ENCODE measurements at places on chromosomes 3 and 15.

DNA sequence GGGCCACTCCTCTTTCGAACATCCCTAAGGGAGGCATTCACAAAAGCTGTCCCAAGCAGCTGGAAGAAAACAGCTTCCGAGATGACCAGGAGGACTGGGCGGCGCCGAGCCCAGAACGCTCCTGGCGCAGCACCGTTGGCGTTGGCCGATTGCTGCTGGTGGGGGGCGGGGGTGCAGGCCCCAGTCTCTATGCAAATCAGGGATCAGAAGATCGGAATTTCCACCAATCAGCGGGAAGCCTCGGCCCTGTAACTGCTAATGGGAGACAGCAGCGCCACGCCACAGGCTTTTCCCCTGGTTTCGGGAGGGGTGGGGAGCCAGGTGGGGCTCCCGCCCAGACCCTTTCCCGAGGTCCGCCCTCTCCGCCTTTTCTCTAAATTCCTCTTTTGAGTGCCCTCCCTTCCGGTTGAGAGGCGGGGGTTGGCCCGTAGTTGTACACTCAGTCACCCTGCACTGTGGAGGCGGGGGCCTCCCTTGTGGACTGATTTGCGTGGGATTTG is 27.0 kb downstream of the HMCES start:
- peak; percentile 29 for DNase-seq

GRCh38 chr3:197298945-197299854 is 788 bp upstream of the DLG1 start:
- no peak for DNase-seq

GRCh38 chr15:22980189-22981050 is at the start of gene CYFIP1:
TSS of gene CYFIP1 (minus strand) at chr15:22980368. CDS start at chr15:22947285, 33,083 bp downstream.
- DNase-seq, result no peak

- DNase-seq, result no peak
Observed at GRCh38 chr3:52153389-52154096, 680 bp downstream of the POC1A start.

GRCh38 chr3:49501842-49502241 is 31.8 kb downstream of the DAG1 start:
- no peak for DNase-seq

- DNase-seq, result no peak
Observed at GRCh38 chr3:45904931-45905330, 18.6 kb downstream of the CCR9 start.

DNA sequence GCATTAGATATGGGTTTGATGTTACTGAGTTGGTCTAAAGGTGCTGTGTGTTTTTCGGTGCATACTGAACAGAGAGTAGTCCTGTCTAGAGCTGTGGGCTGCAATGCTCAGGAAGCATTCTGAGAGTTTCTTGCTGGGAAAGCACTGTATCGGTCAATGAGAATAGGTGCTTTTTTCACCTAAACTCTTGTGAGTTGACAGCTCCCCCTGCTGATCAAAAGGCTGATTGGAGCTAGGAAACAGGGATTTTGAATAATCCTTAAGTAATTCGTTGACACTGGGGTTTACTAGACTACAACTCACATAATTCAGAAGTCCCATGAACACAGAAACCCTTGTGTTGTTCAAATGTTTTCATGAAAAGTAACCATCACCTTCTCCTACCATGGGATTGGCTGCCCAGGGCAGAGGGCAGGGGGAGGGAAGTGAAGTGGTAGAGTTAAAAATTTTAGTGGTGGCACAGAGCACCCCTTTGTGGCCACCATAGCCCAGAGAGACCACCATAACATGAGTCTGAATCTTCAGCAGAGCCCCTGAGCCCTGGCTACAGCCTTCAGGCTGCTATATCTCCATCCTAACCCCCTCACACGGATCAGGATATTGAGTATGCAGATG is 13.0 kb upstream of the MANF start:
- DNase-seq, result peak; percentile 41

- peak; percentile 54 for DNase-seq
Observed at GRCh38 chr3:44235604-44236484, 5.8 kb upstream of the TOPAZ1 start.

DNA sequence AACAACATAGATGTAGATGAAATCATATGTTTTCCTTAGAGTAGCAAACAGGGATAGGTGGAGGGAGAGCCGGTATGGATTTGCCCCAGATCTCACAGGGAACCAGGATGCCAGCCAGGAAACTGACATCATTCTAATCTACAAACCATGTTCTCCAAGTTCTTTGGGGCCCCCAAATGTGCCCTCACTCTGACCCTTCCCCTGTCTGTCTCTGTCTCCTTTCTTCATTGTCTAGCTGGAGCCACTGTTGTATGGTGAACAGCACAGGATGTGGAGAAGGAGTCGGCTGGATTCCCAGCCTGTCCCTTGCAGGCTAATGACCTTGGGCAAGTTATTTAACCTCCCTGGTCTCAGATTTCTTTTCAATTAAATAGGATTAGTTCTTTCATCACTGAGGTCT is 962 bp downstream of the ATP13A5 start:
- no peak for DNase-seq

DNA sequence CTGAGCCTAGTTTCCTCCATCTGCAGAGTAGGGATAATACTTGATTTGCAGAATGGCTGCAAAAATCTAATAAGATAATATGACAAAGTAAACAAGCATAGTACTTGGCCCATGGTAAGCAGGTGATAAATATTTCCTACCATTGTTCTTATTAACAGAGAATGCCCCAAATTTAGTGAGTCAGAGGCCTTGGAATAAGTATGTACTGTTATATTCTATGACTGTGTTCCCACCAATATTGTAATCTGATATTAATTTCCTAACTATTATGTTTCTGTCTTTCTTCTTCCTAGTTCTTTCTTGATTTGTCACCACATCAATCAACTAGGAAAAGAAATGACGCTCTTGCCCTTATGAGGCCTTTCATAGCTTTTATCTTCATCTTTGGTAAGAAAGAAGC is 178.4 kb upstream of the SLC2A2 start:
- no peak for DNase-seq

GRCh38 chr15:57432141-57432741 is 55.9 kb downstream of the CGNL1 start:
- DNase-seq, result no peak

DNA sequence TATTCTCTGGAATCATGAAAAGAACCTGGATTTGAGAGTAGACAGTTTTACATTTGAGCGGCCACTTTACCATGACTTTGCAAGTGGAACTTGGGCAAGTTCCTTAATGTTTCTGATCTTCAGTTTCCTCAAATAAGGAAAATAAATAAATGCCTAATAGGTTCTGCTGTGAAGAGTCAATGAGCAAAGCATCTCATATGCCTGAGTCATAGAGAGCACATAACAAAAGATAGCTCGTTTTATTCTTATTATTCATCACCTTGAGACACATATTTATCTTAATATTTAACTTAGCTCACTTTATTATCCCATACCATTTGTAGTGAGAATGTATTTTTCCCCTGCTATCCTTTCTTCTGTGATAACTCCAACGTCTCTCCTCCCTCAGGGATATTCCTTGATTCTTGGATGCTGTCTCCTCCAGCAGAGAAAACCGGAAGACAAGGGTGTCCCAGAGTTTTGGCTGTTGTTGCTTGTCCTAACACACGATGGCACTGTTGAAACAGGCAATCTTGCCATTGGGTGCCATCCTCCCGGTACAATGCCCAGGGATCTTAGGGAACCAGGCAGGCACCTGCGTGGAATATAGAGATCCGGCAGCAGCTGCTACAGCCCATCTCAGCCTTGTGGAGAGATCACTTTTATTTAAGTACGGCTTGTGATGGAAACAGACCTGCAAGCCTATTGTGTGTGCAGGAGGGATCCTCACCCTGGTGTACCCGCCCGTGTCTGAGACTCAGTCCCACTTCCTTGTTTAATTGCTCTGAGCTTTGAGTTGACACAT is 33.3 kb upstream of the VPS33B start:
- DNase-seq, result peak; percentile 9

DNA sequence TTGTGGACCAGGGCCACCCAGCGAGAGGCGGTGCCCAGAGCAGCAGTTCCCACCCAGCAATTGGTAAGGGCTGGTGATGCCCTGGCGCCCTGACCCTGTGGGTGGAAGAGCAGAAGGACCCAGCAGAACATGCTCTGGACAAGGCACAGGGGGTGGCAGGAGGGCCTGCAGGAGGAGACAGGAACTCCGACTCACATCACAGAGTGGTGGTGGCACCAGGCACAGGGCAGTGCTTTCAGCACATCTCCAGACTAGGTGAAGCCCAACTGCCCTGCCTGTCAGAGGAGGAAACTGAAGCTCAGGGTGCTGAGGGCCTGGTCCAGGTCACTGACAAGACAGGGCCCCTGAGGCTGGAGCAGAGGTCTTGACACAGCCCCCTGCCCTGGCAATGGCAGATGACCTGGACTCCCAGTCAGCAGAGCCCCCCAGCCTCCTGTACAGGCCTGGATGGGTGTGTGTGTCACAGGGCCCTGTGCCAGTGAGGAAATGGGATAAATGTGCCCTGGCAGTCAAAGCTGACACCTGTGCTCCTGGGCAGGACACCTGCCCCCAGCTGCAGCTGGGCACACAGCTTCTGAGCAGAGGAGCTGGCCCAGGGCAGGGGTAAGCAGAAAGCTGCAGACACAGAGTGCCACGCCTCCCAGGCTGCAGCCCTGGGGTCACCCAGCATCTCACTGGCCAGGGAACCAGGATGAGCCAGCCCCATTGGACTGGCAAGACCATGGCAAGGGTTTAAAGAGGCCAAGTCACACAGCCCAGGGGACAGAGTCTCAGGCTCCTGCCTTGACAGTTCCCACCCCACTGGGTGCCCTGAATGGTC is 11.4 kb downstream of the KLF15 start:
- no peak for DNase-seq

GRCh38 chr15:63227689-63228088 is 38.3 kb downstream of the RAB8B start:
- DNase-seq, result no peak

DNA sequence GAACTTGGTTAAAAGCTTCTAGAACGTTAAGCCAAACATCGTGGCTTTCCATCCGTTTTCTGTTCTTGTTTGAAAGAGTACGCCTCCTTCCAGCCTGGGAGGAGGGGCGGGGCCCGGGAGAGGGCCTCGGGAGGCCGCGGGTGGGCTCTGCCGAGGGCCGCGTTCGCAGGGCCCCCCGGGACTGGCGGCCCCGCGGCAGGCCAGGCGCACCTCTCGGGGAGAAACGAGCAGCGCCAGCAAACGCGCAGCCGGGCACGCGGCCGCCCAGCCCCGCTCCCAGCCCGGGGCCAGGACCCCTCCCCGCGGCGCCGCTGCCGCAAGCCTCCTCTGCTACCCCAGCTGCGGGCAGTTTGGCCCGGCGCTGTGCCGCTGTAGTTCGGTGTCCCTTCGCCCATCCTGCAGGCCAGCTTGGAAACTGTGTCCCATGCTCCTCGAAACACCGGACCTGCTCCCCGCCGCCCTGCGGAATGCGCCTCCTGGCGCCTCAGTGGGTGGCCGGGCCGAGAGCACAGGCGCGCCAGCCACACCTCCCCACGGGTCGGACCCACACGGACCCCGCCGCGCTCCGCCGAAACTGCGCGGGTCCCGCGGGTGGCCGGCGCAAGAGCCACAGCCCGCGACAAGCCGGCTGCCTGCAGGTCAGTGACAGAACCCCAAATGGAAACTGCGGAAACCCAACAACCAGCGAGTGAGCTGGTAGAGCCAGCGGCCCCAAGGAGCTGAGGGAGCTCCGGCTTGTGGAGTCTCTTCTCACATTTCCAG is 2.3 kb downstream of the OCA2 start:
- DNase-seq, result no peak

DNA sequence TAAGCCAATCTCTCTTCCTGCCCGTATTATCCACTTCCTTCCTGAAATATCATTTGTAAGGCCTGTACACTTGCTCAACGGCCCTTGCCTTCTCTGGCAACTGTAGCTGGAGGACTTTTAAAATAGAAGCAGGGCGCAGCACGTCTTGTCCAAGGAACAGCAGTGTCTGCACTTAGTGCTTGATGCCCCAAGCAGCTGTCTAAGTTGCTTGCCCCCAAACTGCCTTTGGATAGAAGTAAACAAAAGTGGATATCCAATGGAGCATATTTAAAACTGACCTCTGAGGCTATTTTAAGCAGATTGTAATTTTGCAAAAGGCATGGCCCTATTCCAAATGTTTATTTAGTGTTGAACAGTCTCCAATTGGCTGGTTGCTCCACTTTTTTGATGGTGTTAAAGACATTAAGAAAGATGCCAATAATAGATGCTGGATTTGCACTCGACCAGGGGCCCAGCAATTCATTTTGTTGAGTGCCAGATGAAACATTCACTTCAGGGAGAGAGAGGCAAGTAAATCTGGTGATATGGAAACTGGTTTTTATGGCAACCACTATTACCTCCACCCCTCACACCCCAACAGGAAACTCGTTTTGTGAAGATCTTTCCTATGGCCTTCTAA is 526.8 kb upstream of the TBL1XR1 start:
- DNase-seq, result no peak

GRCh38 chr3:197328198-197328597 is 29.8 kb upstream of the DLG1 start:
- DNase-seq, result no peak

Measured in stimulated activated CD4-positive, alpha-beta T cell treated with anti-CD3 and anti-CD28 coated beads, Interleukin-2, amount 100 ng/mL, for 4 hours (primary cell).